ENCODE measurements at places on chromosomes 7 and 10.
A peak's percentile ranks its signal among the peaks of the same experiment; 100 is the strongest.

DNA sequence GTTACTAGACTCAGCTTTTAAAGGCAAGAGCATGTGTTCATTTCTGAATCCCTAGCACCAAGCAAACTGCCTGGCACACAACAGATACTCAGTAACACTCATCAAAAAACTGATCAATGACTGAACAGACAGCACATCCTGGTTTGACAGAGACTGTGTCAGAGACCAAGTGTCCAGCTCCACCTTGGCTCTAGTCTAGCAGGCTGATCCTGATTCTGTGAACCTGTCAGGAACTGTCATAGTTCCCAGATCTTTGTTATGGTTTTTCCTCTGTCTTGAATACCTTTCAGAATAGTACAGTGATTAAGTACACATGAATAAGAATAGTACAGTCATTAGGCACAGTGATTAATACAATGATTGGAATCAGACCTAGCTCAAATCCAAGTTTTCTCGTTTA is 53.0 kb downstream of the TPK1 start:
- DNase-seq: no peak

DNA sequence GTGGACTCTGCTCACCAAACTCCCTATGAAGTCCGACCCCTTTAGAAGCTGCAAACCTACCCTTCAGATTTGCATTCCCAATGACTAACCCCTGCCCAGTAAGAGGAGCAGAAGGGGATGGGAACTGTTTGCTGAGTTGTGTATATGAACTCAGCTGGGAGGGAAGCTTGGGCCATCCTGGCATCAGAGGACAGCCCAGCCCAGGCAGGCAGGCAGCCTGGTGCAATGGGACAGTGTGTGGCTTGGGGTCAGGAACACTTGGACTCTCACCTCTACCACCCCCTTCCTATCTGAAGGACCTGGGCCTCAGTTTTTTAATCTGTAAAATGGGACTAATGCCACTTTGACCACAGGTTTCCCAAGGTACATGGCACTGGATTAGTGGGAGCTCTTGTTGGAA is 147.4 kb upstream of the GPR26 start:
- DNase-seq: no peak

GRCh38 chr10:86041116-86041515 is 325.5 kb downstream of the GRID1 start:
- no peak for DNase-seq

DNA sequence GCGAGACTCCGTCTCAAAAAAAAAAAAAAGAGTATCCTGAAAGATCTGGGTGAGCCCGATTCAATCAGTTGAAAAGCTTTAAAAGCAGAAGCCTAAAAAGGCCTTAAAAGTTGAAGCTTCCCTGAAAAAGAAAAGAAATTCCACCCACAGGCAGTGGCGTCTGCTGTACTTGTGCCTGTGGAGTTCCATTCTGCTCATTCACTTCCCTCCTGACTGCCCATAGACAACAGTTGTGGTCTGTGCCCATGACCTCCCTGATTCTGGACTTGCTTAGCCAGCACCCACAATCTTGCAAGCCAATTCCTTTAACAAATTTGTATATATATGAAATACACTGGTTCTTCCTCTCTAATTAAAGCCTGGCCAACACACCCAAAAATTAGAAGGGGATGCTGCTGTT is 141.7 kb downstream of the DLG5 start:
- DNase-seq: no peak

DNA sequence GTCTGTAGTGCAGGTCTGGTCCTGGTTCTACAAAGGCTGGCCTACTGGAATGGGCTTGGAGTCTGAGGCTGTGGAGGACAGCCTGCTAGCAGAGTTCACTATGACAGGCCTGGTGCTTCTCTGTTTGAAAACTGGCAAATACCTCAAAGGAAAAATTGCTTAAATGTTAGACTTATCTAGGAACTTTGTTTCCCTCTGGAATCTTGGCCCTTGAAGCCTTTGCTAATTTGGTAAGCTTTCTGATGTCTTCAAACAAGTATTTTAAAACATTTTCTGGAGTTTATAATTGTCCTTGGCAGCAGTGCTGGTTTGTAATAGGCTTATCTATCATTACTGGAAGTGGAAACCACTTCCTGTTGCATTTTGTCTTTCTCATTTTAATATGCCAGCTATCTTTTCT is 139.7 kb downstream of the TMEM26 start:
- no peak for DNase-seq

- DNase-seq: no peak
Measured at GRCh38 chr10:74869635-74870034, 43.2 kb downstream of the KAT6B start.

DNA sequence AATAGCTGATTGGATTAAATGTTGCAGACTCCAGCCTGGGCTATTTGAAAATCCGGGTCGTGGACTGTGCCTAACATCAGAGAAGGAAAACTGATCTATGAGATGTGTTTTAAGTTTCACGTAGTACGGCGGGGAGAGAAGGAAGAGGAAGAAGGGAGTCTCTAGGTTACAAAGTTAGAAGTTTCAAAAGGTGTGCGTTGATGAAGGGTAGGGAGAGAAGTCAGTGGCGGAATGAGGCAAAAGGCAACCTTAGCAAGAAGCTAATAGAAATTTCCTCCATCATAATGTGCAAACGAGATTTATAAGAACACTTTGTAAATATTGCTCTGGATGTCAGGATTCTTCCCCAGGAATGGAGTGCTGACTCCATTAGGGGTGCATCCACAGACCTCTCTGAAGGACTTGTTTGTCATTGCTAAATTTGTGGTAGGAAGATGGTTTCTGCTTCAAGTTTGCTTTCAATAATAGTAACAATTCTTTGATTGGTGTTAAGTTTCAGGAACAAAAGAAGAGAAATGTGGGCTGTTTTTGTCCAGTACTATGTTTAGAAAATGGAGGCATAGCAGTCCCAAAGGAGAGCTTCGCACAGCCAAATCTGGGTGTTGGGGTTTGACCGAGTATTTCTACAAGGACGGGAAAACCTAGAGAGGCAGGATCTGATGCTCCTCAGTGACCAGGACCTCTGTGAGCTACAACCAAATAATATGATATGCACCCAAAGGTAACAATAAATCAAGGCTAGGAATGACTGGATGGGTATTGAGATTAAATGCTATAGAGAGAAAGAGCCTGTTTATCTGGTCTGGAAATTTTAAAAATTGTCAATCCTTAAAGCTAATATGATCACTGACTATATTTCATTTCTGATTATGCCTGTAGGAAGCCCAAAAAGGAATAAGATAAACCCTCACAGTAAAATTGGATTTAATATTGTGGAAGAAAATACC is 8.2 kb downstream of the TWIST1 start:
- no peak for DNase-seq

- DNase-seq: no peak
Measured at GRCh38 chr10:4266416-4267085, 481.5 kb upstream of the KLF6 start.

DNA sequence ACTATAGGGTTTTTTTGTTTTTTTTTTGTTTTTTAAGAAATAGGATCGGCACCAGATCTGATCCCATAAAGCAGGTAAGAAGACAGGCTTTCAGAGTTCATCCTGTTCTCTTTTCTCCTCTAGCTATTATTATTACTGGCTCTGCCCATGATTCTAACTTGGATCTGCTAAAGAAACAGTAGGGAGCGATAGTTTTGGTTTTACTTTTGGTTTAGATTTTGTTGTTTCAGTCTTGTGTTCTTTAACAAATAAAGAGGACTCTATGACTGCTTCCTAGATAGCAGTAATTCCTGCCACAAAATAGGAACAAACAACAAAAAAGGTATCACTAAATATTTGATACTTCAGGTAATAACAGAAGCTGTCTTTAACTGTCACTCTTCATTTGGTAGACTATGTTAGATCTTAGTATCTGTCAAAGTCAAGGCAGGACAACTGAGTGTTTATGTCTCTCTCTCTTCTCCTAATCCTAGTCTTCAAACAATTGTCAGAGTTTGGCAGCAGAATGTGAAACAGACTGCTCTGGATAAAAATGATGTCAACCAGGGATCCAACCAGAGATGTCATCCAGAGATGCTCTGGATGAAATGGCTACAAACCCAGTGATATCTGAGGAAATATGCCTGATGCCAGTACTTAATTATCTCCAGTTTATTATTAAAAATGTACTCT is 99.8 kb downstream of the KMT2C start:
- no peak for DNase-seq

DNA sequence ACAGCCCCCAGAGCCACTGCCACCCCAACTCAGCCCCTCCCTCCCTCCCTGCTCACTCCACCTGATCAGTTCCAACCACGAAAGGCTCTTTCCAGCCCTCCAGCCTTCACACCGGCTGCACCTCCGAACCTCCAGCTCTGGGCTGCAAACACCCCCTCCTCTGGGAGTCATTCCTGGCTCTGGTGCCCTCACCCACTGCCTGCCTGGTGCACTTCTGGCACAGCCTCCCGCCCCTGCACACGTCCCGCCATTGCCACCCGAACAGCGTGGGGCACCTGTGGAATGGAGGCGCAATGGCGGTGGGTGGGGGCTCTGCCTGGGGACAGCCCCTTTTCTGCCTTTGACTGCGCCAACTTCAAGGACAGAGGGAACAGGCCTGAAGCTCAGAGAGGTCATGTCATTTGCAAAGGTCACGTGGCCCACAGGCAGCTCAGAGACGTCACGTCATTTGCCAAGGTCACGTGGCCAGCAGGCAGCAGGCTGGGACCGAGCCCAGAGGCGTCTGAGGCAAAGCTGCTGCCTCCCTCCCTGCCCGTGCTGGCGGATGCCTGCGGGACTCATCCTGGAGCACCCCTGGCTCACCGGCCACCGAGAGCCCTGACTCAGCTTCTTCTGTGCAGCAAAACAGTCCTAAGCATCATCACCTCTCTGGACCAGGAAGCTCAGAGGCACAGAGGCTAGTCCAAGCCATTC is 76.0 kb upstream of the DNAAF5 start:
- no peak for DNase-seq

GRCh38 chr7:39045231-39045630 is 67.5 kb downstream of the POU6F2 start:
- DNase-seq: no peak

GRCh38 chr10:122421742-122422141 is 32.7 kb upstream of the ARMS2 start:
- DNase-seq: no peak

DNA sequence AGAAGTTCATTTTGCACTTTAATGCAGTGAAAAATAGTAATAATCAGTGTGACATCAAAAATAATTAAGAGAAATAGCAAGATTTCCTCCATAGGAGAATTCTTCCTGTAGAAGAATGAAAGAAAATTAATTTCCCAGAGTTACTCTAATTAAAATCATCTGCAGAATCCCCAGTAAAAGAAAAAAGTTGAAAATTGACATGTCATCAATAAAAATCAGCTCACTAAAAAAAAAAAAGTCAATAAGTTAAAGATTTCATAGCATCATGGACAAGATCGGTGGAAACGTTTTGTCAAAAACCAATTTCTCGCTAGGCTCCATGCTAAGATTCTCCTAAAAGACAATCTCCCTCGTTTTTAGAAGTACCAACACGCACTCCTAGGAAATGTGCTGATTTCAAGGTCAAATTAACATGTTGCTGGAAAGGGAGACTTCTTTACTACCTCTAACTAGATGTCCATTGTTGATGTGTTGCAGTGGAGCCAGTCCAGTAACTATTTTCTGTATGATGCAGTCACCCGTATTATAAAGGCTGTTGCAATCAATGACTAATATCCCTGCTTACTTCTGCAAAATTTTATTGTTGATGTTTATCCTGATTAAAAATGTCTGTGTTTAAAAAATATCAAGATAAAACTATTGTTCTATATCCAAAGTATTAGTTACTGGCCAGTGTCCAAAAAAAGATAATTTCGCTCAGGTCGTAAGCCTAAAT is 591.9 kb upstream of the MGMT start:
- no peak for DNase-seq

DNA sequence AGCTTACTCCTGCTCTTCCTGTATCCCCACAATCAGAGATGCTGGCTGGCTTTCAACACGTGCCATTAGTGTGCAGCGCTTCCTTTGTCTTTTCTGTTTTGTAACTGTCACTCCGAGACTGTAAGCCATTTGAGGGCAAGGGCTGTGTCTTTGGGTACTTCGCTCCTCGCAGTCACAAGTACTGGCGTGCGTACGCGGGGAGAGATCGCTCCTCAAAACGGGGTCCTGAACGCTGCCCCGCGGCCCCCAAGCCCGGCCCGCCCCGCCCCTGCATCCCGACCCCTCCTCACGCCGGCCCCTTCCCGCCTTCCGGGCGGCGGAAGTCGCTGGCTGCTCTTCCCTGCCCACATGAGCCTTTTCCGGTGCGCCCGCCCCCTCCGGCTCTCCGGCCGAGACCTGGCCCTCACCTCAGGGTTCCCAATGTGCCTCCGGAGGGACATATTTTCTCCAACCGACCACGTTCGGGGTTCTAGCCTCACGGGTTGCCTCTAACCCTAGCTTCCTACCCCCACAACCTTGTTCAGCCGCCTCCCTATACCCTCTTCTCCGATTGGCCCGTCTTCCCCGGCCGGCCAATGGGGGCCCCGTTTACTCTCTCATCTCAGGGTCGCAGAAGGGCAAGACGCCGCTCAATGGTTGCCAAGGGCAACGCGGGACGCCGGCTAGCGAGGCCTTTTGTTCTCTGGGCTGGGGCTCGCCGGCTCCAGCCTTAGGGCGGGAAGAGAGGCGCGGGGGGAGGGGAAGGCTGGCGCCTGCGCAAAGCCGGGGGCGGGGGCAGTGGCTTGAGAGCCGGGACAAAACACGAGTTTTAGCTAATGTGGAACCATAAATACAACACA is at the start of gene CEP41:
TSS of gene CEP41 (minus strand) at position 490 of the 839 bp plus-strand sequence. CDS start at position 440, 50 bp downstream.
- DNase-seq: peak; percentile 82

- DNase-seq: no peak
Measured at GRCh38 chr10:48478980-48479811, 125.7 kb downstream of the ARHGAP22 start.

DNA sequence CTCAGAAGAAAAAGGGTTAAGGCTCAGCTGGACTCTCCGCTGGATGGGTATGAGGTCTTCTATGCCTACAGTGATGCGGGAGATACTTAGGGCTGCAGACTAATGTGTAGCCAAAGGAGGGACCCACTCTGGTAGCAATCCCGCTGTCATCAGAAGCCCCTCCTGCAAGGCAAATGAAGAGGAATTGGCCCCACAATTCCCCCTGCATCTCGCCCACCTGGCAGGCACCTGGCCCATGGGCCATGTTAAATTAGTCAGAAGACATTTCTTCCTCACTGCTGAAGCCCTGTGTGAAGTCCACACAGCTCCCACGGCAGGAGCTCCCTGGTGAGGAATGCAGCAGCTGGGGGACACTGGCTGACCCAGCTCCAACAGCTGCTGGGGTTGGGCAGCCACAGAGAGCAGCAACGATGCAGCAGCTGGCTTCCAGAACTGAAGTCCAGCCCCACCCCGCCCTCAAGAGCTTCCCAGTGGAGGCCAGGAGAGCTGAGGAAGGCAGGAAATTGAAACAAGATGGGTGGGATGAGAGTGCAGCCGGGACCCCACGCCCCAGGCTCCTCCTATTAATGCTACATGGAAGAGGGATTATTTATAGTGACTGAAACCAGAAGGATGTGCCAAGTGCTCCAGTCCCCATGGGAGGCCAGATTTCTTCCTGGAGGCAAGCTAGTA is 5.5 kb downstream of the VSTM4 start:
- DNase-seq: no peak

- DNase-seq: no peak
Measured at GRCh38 chr10:109982812-109983211, 25.0 kb upstream of the ADD3 start.

DNA sequence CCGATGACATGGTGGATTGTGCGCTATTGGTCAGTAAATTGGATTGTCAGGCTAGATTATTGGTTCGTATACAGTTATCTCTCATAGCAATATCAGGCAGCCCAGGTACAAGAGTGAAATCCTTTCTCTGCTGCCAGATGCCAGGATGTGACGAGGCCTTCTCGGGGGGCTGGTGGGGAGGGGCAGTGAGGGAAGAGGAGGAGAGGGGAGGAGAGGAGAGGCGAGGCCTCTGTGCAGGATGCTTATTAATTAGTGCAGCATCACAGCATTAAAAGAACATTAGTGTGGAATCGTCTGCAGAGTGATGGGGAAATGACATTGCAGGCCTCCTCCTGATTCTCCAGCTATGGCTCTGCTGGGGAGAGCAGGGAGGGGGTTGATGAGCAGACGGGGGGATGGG is 30.5 kb upstream of the SLF2 start:
- no peak for DNase-seq

Data from stimulated activated CD8-positive, alpha-beta memory T cell treated with anti-CD3 and anti-CD28 coated beads, Interleukin-2, amount 100 ng/mL, for 1 hour (primary cell).